ENCODE measurements at places on chromosomes 3 and 15. TPM values are rescaled to one million over a fixed set of nuclear protein-coding genes. Genes with fewer than 3 reads are reported as not detected.

IL5RA gene
- not detected for polyA plus RNA-seq

DNA sequence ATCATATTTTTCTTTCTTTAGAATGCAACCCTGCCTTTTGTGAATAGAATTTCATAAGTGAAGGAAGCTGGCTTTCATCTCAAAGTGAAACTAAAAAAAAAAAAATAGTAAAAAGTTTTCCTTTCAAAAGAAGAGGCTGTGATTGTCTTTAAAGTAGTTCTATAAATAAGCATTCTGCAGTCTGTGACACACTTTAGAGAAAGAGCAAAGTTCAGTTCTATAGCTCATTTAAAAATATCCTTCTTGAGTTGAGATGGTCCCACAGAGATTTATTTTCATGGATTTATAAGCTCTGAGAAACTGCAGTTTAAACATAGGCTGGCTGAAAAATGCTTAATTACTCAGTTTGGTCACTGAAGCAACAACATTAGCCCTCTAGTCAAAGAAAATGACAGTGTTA is 36.1 kb upstream of the CNTN6 start:
- no peak for DNase-seq
- H3K4me1 ChIP-seq, result no peaks in the 10 kb centered on the region
- H3K4me3 ChIP-seq, result no peak overlapping the region
- H3K36me3 ChIP-seq, result no peaks in the 10 kb centered on the region
- no peaks in the 10 kb centered on the region for H3K27me3 ChIP-seq

DNA sequence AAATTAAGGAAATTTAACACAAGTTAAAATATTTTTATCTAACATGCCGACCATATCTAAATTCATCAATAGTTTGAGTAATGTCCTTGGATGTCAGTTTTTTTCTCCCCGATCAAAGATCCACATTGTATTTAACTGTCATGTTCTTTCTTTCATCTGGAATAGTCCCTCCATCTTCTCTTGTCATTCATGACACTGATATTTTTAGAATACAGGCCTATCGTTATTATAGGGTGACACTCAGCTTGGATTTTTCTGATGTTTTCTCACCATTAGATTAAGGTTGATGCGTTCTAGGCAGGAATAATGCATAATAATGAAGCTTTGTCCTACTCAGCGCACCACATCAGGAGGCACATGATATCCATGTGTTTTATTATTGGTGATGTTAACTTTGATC is 13.2 kb upstream of the PYGO1 start:
- DNase-seq, result no peak
- no peaks in the 10 kb centered on the region for H3K27me3 ChIP-seq
- no peaks in the 10 kb centered on the region for H3K36me3 ChIP-seq
- H3K4me1 ChIP-seq, result no peaks in the 10 kb centered on the region
- H3K27ac ChIP-seq, result no peak overlapping the region
- no peak overlapping the region for H3K4me3 ChIP-seq

GRCh38 chr3:63975723-63976122 is 47.6 kb downstream of the PSMD6 start:
- peaks cover 99% of the 10 kb centered on the region for H3K4me1 ChIP-seq
- peaks cover 28% of the 10 kb centered on the region for H3K36me3 ChIP-seq
- H3K27ac ChIP-seq, result peak overlapping the region; percentile 26
- no peak for DNase-seq
- no peaks in the 10 kb centered on the region for H3K27me3 ChIP-seq
- H3K4me3 ChIP-seq, result peak overlapping the region; percentile 45

DNA sequence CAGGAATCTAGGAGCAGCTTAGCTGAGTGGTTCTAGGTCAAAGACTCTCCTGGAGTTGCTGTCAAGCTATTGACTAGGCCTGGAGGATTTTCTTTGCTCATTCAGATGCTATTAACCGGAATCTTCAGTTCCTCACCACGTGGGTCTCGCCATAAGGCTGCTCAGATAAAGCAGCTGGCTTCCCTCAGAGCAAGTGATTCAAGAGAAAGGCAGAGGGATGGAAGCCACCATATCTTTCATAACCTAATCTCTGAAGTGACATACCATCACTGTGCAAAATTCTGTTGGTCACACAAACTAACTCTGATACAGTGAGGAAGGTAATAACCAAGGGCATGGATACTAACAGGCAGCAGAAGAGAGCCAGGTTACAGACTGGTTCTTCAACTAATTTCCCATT is 72.7 kb upstream of the FLNB start:
- H3K27me3 ChIP-seq, result no peaks in the 10 kb centered on the region
- H3K27ac ChIP-seq, result no peak overlapping the region
- H3K36me3 ChIP-seq, result peaks cover 9% of the 10 kb centered on the region
- H3K4me1 ChIP-seq, result no peaks in the 10 kb centered on the region
- no peak overlapping the region for H3K4me3 ChIP-seq

- no peaks in the 10 kb centered on the region for H3K27me3 ChIP-seq
- no peak for DNase-seq
- no peak overlapping the region for H3K4me3 ChIP-seq
- H3K4me1 ChIP-seq, result no peaks in the 10 kb centered on the region
- H3K27ac ChIP-seq, result no peak overlapping the region
Measured at GRCh38 chr3:11735638-11736037, 91.9 kb upstream of the VGLL4 start.

CADPS gene
- polyA plus RNA-seq, result not detected

GRCh38 chr3:127673191-127674100 is 694 bp downstream of the ABTB1 start:
- H3K4me3 ChIP-seq, result peak overlapping the region; percentile 59
- peaks cover 35% of the 10 kb centered on the region for H3K4me1 ChIP-seq
- H3K27me3 ChIP-seq, result no peaks in the 10 kb centered on the region
- peak overlapping the region; percentile 83 for H3K27ac ChIP-seq
- H3K36me3 ChIP-seq, result peaks cover 17% of the 10 kb centered on the region

GRCh38 chr3:163196245-163196644 is 1699.6 kb downstream of the OTOL1 start:
- H3K4me3 ChIP-seq, result no peak overlapping the region
- H3K27me3 ChIP-seq, result no peaks in the 10 kb centered on the region
- no peaks in the 10 kb centered on the region for H3K36me3 ChIP-seq
- H3K27ac ChIP-seq, result no peak overlapping the region

DNA sequence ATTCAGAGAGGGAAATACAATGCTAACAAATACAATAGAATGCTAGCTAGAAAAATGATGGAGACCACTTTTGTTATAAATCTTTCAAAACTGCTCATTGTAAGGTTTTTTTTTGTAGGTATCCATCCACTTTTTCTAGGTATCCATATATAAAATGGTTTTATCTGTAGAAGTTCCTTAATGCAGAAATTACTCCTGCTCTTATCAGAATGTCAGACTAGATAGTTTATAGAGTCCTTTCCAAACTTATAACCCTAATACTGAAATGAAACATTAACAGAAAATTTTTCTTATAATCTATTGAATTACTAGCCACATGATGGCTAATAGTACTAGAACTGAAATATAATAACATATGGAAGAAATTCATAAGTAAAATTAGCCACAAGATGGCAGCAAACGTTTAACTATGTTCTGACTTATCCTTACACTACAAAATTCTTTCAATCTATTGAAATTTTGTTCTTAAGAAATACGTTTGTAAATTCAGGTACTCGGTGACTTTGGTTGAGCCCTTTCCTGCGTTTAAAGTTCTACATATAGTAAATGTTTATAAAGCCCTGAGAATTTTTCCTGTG is 58.5 kb downstream of the ECT2 start:
- no peaks in the 10 kb centered on the region for H3K27me3 ChIP-seq
- no peaks in the 10 kb centered on the region for H3K36me3 ChIP-seq
- H3K27ac ChIP-seq, result no peak overlapping the region
- no peak overlapping the region for H3K4me3 ChIP-seq
- H3K4me1 ChIP-seq, result no peaks in the 10 kb centered on the region

GRCh38 chr15:26729581-26729980 is 43.3 kb downstream of the GABRB3 start:
- H3K4me1 ChIP-seq, result no peaks in the 10 kb centered on the region
- no peaks in the 10 kb centered on the region for H3K36me3 ChIP-seq
- no peak for DNase-seq

DNA sequence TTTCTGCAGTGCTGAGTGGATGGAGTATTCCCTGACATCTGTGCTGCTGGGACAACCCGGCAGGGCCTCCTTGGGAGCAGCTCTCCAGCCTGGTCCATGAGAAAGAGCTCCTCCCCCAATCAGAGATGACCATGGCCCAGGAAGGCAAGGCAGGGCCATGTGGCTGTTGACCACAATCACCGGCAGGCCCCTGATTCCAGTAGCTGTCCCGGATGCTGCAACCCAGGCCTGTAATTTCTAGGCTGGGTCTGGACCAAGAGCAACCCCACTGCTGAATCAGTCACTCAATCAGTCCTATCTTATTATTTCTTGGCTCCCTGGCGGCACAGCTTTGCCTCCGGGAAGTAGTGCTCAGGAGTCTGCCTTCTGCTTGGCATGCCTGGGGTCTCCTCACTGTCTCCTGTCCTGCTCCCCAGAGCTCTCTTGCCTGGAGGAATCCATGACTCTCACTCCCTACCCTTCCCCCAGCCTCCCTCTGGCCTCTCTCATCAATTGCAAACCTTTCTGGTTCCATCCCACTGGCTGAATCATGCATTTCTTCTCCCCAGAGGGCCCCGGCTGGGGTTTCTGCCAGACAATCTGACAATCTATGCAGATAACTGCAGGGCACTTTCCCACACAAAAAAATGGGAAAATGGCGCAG is 32.6 kb upstream of the ITGA11 start:
- no peak for DNase-seq
- no peak overlapping the region for H3K27ac ChIP-seq
- no peaks in the 10 kb centered on the region for H3K4me1 ChIP-seq
- H3K36me3 ChIP-seq, result no peaks in the 10 kb centered on the region
- H3K27me3 ChIP-seq, result no peaks in the 10 kb centered on the region
- no peak overlapping the region for H3K4me3 ChIP-seq

GRCh38 chr3:53665608-53666425 is 171.4 kb downstream of the CACNA1D start:
- no peak overlapping the region for H3K4me3 ChIP-seq
- H3K36me3 ChIP-seq, result no peaks in the 10 kb centered on the region
- peaks cover 7% of the 10 kb centered on the region for H3K27me3 ChIP-seq
- no peaks in the 10 kb centered on the region for H3K4me1 ChIP-seq
- H3K27ac ChIP-seq, result no peak overlapping the region

NMNAT3 gene
- polyA plus RNA-seq, result 3.4 TPM

DNA sequence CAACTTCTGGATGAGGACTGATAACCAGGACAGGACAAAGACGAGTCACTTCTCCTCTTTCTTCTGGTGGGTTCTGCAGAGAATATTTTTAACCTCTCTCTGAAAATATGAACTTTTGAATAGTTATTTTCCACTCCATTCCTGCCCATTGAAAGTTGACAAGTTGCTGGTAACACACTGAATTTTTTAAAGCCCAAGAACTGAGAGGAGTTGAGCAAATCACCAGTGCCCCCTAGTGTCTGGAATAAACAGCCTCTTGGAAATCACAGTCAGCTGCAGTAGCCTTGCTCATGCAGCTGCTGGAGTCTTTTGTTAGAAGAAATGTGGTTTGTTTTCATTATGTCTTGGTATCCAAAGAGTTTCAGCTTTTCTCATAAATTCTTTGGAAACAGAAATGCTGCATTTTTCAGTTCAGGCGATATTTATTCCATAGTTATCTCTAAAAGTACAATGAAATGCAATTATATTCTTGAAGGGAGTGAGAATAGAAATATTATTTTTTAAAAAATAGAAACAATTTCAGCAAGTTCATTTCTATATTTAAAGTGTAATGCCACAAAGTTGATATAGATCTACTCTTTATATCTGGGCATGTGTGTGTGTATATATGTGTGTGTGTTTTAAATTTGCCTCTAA is 741.0 kb upstream of the CBLB start:
- H3K4me1 ChIP-seq, result no peaks in the 10 kb centered on the region
- H3K36me3 ChIP-seq, result no peaks in the 10 kb centered on the region
- H3K27me3 ChIP-seq, result no peaks in the 10 kb centered on the region
- no peak overlapping the region for H3K27ac ChIP-seq
- peak; percentile 79 for DNase-seq
- H3K4me3 ChIP-seq, result no peak overlapping the region

GRCh38 chr15:42059661-42060476 is 34.5 kb downstream of the PLA2G4D start:
- H3K27ac ChIP-seq, result no peak overlapping the region
- peaks cover 12% of the 10 kb centered on the region for H3K4me1 ChIP-seq
- H3K4me3 ChIP-seq, result peak overlapping the region; percentile 61
- H3K27me3 ChIP-seq, result peaks cover 4% of the 10 kb centered on the region
- DNase-seq, result peak; percentile 50
- no peaks in the 10 kb centered on the region for H3K36me3 ChIP-seq

DNA sequence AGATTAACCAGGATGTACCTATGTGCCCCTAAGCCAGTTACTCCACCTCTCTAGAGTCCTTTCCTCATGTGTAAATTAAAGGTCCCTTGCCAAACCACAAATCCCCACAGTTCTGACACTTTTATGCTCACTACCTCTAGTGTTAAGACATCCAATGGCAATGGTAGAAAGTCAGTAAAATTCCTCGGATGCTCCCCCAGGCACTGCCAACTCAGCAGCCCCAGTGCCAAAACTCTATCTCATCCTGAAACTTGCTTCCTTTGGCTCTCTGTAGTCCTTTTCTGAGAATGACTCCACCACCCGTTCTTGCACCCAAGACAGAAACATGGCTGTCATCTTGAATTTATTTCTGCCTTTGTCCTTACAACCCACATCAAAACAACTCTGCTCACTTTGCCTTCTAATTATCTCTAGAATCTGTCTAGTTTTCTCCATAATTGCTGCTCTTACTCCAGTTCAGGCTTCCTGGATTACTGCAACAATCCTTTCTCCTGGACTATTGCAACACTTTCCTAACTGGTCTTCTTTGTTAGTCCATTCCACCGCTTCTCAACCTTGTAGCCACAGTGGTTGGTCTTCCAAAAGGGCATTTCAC is 41.6 kb downstream of the MB21D2 start:
- no peaks in the 10 kb centered on the region for H3K36me3 ChIP-seq
- H3K4me1 ChIP-seq, result no peaks in the 10 kb centered on the region
- no peak overlapping the region for H3K4me3 ChIP-seq
- DNase-seq, result no peak

SLC2A2 gene
- polyA plus RNA-seq, result not detected

NCKIPSD gene
- 11.6 TPM for polyA plus RNA-seq

TRAT1 gene
- 160 TPM for polyA plus RNA-seq

CPA3 gene
- polyA plus RNA-seq, result not detected

ZIC4 gene
- not detected for polyA plus RNA-seq

Measured in CD4-positive, CD25-positive, alpha-beta regulatory T cell (primary cell).